Activated naive CD4-positive, alpha-beta T cell (primary cell): ENCODE measurements at places on chromosomes 7 and 10.

DNA sequence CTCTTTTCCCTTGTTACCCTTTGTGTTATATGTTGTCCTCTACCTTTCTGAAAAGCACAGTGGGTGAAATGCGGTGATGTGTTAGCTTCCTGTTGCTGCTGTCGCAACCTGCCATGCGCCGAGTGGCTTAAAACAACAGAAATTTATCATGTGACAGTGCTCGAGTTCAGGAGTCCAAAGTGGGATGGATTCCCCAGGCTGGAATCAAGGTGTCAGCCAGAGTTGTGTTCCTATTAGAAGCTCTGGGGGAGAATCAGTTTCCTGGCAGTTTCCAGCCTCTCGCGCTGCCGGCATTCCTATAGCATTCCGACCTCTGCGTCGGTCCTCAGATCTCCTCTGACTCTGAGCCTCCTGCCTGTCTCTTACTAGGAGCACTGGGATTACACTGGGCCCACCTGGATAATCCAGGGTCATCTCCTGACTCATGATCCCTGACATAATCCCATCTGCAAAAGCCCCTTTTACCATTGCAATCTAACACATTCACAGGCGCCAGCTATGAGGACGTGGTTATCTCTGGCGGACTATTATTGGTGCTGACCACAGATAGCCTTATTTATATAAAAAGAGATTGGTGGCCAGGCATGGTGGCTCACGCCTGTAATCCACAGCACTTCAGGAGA is 207.5 kb downstream of the CUX1 start:
- no peak for DNase-seq

DNA sequence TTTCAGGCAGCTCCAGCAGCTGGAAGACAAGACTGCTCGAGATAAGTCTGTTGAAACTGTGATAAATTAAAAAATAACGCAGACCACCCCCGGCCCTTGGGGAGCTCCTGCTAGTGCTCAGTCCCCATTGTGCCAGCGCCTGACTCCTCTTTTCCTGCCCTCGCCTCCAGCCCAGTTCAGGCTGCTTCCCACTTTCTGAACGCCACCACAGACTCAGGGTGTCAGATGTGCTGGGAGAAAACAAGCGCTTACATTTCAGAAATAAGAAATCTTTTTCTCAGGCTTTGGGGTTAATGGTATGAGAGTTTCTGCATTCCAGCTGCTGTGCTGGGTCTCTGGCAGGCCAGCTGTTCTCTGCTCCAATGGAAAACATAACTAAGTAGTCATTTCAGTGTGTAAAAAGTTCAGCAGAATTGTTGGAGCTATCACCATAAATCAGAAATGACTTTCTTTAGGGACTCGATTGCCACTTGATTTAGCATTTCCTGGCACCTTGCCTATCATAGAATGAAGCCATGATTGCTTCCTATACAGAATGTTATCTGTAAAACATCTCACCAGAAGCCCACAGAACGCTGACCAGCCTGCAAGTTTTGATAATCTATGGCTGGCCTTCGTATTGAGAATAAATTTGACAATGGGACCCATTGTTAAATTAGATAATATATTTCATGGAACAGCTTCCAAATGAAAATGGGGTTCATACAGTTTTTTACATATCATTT is 257.0 kb upstream of the ZNF32 start:
- DNase-seq = no peak

DNA sequence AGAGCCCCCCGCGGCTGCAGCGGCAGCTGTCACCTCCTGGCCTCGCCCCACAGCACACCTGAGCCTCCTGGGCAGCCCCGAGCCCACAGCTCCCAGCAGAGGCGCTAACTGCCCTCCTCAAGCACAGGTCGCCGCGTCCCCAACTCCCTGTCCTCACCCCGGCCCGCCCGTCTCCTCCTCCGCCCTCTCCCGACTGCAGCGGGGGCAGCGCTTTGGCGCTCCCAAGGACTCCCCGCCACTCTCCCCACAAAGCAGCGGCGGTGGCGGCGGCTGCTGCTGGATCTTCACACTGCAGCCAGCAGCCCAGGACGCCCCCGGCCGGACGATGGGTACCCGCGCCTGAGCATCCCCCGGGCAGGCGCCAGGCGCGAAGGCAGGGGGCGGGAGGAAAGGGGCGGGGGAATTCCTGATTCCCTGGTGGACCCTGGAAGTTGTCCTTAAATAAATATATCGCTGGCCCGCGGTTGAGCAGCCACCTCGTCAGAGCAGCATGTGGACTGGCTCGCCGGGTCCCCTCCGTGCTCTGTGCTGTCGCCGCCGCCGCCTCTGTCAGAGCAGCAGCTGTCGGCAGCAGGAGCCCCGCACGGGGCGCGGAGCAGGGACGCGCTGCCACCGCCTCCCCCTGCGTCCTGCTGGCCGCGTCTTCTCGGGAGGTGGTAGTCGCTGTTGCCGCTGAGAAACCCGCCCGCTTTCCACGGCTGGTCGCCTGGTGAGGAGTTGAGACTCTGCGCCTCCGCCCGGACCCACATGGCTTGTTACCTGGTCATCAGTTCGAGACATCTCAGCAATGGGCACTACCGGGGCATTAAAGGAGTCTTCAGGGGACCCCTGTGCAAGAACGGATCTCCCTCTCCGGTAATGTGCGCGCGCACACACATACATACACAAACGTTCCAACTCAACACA is at the start of gene ZNF804B:
Gene ZNF804B (plus strand): TSS at position 471 of the 906 bp plus-strand sequence. CDS start 277 bp downstream, at position 748.
- DNase-seq = no peak

DNA sequence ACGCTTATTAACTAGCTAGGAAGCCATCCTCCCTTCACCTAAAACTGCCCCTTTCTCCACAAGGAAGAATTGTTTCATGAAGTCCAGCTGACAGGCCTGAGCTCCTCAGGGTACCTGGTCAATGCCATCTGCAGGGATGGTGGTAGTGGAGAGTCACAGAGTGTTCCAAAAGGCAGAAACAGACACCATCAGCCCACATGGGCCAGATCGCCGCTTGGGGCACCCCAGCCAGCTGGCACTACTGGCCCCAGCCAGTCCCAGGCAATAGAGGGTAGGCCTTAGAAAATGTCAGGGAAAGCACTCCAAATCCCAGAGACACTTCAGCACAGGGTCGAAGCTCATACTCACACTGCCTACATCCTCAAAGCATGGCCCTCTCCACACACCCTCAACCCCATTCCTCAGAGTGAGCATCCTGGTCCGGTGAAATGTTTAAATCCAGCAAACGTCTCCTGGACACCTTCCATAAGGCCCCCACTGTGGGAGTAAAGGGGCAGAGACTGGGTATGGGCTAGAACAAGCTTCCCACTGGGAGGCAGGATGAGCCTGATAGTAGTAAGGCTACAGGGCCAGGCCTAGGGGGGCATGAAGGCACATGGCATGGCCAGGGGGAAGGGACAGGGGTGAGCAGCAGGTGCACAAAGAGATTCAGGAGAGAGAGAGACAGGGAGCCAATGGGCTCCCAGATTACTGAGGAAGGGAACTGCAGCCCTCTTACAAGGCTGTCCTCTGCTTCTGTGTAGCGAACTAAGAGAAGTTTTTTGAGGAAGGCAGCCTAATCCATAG is 1.9 kb downstream of the LRRC20 start:
- DNase-seq = no peak

- no peak for DNase-seq
These were observed 640.4 kb downstream of the LRMDA start for GRCh38 chr10:76071653-76072365.

DNA sequence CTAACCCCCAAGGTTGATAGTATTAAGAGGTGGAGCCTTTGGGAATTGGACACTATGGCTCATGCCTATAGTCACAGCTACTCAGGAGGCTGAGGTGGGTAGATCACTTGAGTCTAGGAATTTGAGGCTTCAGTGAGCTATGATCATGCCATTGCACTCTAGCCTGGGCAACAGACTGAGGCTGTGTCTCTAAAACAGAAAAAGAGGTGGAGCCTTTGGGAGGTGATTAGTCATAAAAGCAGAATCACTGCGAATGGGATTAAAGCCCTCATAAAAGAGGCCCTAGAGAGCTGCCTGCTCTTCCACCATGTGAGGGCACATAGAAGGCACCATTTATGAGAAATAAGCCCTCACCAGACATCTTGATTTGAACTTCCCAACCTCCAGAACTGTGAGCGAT is 81.9 kb downstream of the SKAP2 start:
- no peak for DNase-seq

GRCh38 chr10:45265996-45266395 is 49.4 kb downstream of the OR13A1 start:
- DNase-seq = no peak

GRCh38 chr7:105010504-105011130 is 3.4 kb upstream of the KMT2E start:
- DNase-seq = no peak

DNA sequence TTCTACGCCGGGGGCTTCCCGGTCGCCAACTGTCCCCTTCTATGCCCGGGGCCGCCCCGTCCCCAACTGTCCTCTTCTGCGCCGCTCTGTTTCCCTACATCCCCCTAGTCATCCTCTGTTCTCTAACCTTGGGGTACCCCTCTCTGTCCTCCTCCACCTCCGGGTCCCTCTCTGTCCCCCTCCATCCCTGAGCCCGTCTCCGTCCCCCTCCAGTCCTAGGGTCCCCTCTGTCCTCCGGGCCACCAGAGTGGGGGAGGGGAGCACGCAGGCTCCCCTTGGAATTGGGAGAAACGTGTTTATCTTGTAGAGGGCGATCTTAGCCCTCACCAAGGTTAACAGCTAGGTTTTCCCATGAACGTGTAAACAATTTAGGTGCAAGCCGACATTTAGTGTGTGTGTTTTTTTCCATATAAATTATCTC is 852 bp upstream of the KLF6 start:
- no peak for DNase-seq

- DNase-seq = no peak
These were observed 148.4 kb upstream of the AHR start for GRCh38 chr7:17150018-17150417.

- no peak for DNase-seq
These were observed 30.4 kb upstream of the PPP2R2D start for GRCh38 chr10:131870411-131870810.

- DNase-seq = no peak
These were observed 1.8 kb downstream of the GNG11 start for GRCh38 chr7:93923296-93923695.

DNA sequence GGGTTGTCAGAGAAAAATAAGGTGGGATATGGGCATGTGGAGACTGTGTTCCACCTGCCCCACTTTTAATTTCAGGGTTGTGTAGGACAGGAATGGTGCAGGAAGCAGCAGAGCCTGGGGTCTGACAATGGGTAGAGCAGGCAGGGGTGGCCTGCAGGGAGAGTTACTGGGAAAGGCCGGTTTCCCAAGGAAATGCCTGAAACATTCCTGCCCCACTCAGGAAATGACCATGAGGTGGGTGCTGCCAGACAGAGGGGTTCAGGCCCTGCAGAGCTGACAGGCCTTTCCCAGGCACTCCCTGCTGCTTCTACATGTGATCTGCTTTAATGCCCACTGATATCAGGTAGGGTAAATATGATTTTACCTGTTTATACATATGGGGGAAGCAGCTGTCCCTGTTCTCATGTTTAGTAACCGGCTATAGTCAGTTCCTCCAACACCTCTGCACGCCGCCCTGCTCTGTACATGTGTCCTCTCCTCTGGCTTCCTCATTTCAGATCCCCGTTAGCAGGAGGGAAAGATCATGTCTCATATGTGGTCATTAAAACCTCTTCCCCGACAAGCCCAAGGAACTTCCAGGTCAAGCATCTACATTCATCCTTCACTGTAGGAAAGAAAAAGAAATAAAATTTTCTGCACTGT is 118.6 kb upstream of the PRSS58 start:
- DNase-seq = no peak
